Activated CD4-positive, alpha-beta T cell treated with anti-CD3 and anti-CD28 coated beads, Interleukin-2, amount 50 U/mL, for 24 hours (primary cell): ENCODE measurements at places on chromosomes 12 and 14.

DNA sequence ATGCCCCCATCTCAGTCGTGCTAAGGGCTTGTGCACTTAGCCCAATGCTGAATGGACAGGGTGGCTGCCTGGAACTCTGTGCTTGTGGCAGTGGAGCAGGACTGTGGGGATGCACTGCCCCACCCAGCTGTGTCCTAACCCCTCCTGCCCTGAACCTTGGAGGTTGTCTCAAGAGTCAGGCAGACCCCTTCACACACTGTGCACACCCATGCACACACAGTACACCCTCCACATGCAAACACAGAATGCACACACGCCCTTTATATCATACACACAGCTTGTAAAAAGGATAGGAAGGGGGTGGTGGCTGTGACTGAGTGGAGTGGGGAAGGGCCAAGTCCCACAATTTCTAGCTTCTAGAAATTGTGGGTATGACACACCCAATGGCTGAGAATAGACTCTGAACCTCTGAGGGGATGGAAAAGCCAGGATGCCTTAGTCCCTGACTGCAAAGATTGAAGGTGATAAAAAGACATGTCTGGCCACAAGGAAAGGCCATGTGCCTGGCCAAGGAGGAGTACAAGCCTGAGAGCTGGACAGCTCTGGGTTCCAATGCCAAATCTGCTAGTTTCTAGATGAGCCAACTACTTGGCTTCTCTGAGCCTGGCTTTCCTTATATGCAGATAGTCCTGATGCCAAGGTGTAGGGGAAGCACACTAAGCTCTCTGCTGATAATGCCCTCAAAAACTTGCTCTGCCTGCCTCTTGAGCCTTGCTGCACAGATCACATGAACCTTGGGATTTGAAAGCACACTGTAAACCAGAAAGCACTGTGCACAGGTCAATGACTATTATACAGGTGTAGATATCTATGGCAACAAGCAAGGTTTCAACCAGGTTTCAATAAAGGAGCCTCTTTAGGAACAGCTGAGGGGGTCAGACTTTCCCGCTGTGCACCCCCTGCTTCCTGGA is 8.4 kb downstream of the KRT8 start:
- no peak for DNase-seq

DNA sequence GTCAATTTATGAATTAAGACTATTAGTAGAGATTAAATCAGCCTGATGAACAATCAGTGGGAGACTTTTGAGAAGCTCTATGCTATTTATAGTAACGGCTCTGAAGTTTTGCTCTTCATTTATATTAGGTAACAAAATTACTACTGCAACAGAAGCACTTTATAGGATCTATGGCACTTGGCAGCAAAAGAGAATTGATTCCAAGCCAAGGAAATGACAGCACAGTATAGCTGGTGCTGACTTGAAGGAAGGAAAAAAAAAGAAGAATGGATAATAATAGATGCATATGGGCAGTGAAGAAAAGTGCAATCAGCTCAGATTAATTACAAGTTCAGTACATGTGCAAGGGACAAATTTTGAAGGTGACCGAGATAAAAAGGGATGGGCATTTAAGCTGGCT is 228.2 kb upstream of the PPFIA2 start:
- no peak for DNase-seq

DNA sequence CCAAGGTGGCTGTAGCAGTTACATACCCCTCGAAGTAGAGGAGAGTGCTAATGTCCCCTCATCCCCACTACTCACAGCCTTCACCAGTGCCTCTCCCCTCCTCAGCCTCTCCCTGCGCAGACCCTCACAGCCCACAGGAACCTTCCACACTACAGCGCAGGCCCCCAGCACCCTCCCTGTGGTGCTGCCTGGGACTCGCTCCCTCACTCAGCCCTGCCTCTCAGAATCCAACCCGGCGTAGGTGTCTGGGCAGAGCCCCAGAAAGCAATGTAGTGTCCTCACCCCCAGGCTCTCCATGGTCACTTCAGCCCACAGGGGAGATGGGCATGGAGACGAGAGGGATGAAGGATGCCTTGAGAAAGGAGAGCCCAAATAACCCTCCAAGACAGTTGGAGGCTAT is 10.9 kb upstream of the ZNF740 start:
- DNase-seq: no peak

DNA sequence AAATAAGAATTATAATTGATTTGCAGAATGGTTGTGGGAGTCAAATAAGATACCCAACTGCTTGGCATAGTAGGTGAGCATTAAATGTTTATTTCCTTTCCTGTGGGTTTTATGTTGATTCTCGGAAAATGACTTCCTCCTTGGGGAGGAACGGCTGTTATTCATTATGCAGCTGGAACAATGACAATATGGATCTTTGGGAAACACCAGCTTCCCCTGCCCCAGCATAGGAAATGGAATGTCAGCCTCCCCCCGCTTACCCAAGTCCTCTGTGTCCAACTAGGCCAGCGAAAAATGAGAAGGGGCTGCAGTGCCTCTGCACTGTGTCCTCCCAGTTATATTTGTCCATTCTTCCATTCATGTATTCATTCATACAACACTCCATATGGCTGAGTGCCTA is 11.7 kb upstream of the CCDC177 start:
- no peak for DNase-seq
